ENCODE measurements at places on chromosomes 11 and 22. TPM values are rescaled to one million over a fixed set of nuclear protein-coding genes. Genes with fewer than 3 reads are reported as not detected.
A peak's percentile ranks its signal among the peaks of the same experiment; 100 is the strongest.

GRCh38 chr11:2290351-2290841 lies 11.3 kb downstream of the C11orf21 start:
- no peak overlapping the region for H3K4me3 ChIP-seq
- no peak for DNase-seq
- peaks cover 11% of the 10 kb centered on the region for H3K4me1 ChIP-seq
- H3K27ac ChIP-seq = no peak overlapping the region

DNA sequence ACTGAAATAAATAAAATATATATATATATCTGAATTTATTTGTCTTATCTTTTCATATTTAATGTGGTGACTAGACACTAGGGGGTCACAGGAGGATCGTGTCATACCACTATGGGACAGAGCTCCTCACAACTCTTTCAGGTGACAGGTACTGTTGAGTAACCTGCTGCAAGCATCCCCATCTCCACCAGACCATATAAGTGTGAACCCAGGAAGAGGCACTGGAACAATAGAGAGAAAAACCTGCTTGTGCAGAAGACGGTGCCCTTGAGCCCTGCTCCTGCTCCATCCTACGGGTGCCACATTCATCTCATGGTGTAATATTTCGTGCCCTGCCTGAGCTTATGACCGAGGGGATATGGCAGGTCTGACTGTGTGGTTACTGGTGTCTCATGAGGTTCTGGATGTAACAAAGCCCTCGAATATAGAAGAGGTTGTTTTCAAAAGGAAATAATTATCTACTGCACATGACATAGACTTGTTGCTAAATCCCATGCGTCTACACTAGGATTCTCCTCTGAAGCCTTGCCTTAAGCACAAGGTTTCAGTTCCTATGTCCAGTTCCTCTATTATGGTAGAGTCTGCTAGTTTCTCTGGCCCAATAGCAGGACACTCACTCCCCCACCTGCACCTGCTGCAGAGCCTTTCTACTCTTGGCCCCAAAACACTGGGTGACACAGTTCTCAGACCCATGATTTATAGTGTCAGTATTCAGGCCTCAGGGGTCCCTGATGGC lies 70.4 kb downstream of the GGTLC2 start:
- DNase-seq = no peak
- no peaks in the 10 kb centered on the region for H3K27me3 ChIP-seq
- H3K4me3 ChIP-seq = no peak overlapping the region
- H3K36me3 ChIP-seq = no peaks in the 10 kb centered on the region

- H3K4me3 ChIP-seq = no peak overlapping the region
- no peaks in the 10 kb centered on the region for H3K36me3 ChIP-seq
- no peaks in the 10 kb centered on the region for H3K4me1 ChIP-seq
- no peak overlapping the region for H3K27ac ChIP-seq
- H3K27me3 ChIP-seq = no peaks in the 10 kb centered on the region
- no peak for DNase-seq
These were observed 23.5 kb downstream of the CACNG2 start for GRCh38 chr22:36680038-36680437.

- H3K36me3 ChIP-seq = peaks cover 19% of the 10 kb centered on the region
- H3K27me3 ChIP-seq = no peaks in the 10 kb centered on the region
- H3K4me3 ChIP-seq = no peak overlapping the region
- H3K4me1 ChIP-seq = peaks cover 41% of the 10 kb centered on the region
- DNase-seq = no peak
- peak overlapping the region; percentile 11 for H3K27ac ChIP-seq
These were observed 75.3 kb downstream of the CD44 start for GRCh38 chr11:35214226-35214770.

GRCh38 chr11:68550485-68550817 lies 89.9 kb downstream of the PPP6R3 start:
- H3K4me3 ChIP-seq = no peak overlapping the region
- H3K27me3 ChIP-seq = no peaks in the 10 kb centered on the region
- peaks cover 12% of the 10 kb centered on the region for H3K36me3 ChIP-seq

DNA sequence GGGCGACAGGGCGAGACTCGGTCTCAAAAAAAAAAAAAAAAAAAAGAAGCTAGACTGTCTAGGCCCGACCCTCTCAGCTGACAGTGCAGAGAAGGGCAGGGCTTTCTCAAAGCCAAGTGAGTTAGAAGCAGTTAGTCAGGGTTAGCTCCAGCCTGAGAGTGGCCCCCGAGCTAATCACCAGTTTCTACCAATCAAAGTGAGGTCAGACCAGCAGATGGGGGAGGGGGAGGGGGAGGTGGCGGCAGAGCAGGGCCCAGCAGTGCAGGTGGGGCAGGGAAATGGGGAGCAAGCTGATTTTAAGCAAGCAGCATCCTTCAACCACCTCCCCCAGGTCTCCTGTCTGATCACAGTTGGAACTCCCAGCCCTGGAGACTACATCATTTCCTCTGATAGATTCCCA lies 55.3 kb upstream of the PRR5 start:
- no peak overlapping the region for H3K27ac ChIP-seq
- H3K4me3 ChIP-seq = no peak overlapping the region

DNA sequence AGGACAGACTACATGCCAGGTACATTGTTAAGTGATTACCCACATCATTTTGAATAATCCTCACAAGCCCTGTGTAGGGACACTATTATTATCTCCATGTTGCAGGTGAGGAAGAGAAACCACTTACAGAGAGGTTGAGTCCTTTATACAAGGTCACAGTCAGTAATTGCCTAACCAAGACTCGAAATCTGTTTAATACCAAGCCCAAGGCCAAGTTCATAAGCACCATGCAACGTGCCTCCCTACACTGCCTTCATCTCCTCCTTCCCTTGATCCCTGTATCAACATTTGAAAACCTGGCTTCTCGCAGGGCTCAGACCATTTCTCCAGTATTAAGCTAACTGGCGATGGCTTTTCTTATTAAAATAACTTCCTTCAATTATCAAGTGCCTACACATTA lies 41.7 kb upstream of the SEZ6L start:
- no peaks in the 10 kb centered on the region for H3K36me3 ChIP-seq
- H3K4me3 ChIP-seq = no peak overlapping the region
- H3K27me3 ChIP-seq = no peaks in the 10 kb centered on the region
- no peak overlapping the region for H3K27ac ChIP-seq
- no peaks in the 10 kb centered on the region for H3K4me1 ChIP-seq
- no peak for DNase-seq

DNA sequence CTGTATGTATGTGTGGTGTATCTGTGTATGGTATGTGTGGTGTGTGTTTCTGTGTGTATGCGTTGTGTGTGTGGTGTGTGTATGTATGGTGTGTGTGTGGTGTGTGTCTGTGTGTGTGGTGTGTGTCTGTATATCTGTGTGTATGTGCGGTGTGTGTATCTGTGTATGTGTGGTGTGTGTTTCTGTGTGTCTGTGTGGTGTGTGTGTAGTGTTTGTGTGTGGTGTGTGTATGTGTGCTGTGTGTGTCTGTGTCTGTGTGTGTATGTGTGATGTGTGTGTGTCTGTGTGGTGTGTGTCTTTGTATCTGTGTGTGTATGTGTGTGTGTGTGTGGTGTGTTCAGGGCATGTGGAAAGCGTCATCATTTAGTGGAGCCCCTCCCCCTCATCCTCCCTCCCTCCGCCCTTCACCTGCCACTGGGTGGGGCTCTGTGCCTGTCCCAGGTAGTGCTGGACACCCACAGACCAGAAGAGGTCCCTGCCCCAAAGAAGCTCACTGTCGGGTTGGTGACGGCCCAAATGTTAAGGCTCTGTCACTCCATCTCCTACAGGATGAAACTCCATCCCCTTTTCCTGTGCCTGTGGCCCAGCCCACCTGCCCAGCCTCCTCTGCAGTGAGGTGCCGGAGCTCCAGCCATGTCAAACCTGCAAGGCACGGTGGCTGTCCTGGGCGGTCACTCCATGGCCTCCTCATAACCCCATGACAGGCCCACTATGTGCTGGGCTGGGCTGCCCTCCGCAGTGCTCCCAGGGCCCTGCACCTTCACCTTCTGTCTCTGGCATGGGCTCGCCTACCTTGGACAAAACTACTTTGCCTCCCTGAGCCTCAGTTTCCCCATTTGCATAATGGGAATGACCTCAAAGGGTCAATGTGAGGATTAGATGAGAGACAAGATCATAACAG lies 23.4 kb upstream of the SHISAL1 start:
- H3K4me3 ChIP-seq = no peak overlapping the region
- H3K4me1 ChIP-seq = no peaks in the 10 kb centered on the region
- H3K36me3 ChIP-seq = no peaks in the 10 kb centered on the region
- no peak for DNase-seq

The CAPN5 gene
- total RNA-seq = 5.6 TPM

GRCh38 chr11:105713696-105714095 lies 103.8 kb downstream of the GRIA4 start:
- H3K4me3 ChIP-seq = no peak overlapping the region
- H3K36me3 ChIP-seq = no peaks in the 10 kb centered on the region
- no peak overlapping the region for H3K27ac ChIP-seq
- no peaks in the 10 kb centered on the region for H3K27me3 ChIP-seq
- no peak for DNase-seq

The ADAMTS15 gene
- not detected for total RNA-seq

The OR2D2 gene
- not detected for total RNA-seq

DNA sequence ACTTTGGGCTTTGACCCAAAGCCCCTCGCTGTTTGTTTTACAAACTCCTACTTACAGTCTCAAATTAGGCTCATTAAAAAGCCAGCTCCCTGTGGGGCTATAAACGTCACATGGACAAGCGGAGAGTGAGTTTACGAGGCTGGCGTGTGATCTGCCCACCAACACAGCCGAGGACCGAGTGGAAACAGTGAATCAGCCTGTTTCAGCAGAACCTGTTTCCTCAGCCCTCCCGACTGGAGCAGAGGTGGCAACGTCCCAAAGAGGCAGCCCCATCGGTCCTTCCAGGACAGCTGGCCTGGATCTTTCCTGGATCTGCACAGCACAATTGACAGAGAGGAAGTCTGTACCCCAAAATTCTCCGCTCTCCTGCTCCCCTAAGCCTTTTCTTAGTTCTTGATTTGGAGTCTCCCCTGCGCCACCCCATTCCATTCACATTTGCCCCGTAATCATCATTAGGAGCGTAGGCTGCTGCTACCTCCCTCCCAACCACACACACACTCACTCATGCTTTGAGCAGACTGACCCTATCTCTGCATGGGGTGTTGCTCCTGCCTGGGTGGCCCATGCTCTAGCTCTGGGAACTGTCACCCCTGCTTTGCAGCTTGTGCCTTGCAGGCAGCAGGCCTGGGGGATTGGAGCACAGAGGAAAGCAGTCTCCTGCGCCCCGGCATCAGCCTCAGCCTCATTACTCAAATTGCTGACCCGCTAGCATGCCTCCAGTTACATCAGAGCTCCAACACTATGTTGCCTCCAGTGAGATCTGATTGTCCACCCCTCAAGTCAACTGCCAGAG lies 117.8 kb downstream of the NAT10 start:
- DNase-seq = no peak
- no peak overlapping the region for H3K27ac ChIP-seq
- H3K27me3 ChIP-seq = no peaks in the 10 kb centered on the region
- no peaks in the 10 kb centered on the region for H3K36me3 ChIP-seq
- H3K4me3 ChIP-seq = no peak overlapping the region

DNA sequence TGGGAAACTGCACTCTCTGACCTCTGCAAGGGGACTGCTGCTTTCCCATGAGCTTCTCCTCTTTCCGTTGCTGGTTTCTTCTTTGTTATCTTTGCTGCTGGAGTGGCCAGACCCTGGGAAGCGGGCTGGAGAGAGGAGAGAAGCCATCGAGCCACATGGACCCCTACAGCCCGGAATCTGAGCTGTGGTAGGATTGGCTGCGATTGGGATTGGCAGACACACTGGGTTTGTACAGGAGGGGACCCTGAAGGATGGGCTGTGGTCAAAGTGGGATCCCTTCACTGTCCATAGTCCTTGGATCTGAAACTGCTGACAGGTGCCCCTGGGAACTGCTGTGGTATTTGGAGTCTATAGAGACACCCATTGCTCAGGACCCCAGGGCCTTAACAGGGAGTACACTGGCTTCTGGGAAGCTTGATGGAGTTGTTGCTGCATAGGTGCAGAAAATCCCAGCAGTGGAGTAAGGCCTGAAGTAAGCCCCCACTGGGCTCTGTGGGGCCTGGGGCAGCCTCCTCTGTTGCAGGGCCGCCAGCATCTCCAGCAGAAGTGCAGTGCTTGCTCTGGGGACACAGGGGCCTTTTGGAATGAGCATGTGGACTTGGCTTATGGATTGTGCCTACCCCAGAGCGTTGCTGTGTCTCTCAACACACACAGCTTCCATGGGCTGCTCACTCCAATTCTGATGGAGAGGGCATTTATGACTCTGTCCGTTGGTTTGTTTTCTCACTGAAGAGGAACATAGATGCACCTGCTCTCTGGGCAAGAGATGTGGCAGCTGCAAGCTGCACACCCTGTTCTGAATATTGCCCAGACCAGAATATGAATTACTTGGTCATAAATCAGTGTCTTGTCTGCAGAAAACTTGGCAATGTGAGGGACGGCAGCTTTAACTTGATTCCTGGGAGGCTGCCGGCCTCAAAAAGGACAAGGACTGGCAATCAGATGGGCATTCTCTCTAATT lies 32.0 kb downstream of the BCR start:
- no peaks in the 10 kb centered on the region for H3K36me3 ChIP-seq
- no peaks in the 10 kb centered on the region for H3K27me3 ChIP-seq
- no peak overlapping the region for H3K27ac ChIP-seq
- H3K4me3 ChIP-seq = no peak overlapping the region

DNA sequence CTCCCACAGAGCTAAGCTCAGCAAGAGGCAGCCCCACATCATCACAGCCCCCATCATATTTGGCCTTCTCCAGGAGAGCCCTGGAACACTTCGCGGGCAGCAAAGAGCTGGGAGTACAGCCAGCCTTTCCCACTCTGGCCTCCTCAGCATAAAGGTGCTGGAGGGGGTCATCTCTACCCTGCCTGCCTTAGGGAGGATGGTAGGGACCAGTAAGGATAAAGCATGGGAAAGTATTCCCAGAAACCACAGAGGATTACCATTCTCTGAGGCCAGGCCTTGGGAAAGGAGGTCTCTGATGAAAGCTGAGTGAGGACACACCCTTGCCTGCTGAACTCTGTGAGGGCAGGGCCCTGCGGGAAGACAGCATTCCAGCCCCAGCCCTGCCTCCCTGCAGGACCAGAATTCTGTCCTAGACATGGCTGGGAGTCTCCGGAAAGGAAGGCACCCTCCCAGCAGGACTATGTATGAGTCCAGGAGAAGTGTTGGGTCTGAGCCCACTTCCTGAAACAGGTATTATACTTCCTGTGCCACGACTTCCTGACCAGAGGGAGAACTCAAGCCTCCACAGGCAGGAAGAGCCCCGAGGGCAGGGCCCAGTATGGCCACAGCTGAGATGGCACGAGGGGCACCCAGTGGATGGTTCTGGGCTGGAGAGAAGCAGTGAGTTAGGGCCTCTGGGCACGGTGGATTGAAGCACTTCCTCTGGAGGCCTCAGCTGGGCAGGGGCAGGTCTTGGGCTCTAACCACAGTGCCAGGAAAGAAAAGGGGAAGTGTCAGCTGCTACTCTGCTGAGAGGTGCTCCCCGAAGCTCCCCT lies 12.9 kb upstream of the CASTOR1 start:
- no peak for DNase-seq
- H3K27ac ChIP-seq = peak overlapping the region; percentile 75
- peaks cover 38% of the 10 kb centered on the region for H3K36me3 ChIP-seq
- peak overlapping the region; percentile 23 for H3K4me3 ChIP-seq
- H3K4me1 ChIP-seq = peaks cover 96% of the 10 kb centered on the region
- H3K27me3 ChIP-seq = no peaks in the 10 kb centered on the region

All from naive thymus-derived CD4-positive, alpha-beta T cell (primary cell).